Activated CD4-positive, alpha-beta T cell treated with anti-CD3 and anti-CD28 coated beads, Interleukin-2, amount 10 ng/mL, durations not matched to agents 7 days and 5 days (primary cell): ENCODE measurements at places on chromosomes 6 and 20. TPM values are rescaled to one million over a fixed set of nuclear protein-coding genes. Genes with fewer than 3 reads are reported as not detected.

DNA sequence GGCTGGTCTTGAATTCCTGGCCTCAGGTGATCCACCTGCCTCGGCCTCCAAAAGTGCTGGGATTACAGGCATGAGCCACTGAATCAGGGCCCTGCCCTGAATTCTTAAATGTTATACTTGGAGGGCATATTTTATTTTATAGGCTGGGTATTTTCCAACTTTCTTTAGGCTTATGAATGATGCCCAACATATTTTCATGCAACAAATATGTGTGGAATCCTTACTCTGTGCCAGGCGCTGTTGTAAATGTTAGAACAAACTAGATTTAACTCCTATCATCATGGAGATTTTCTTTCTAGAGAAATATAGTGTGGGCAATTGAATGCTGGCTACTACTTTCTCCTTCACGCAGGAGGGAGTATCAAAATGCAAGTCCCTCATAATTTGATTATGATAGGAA, 71.2 kb downstream of the SAMD5 start:
- no peak for DNase-seq

GRCh38 chr20:48238326-48238725, 453.0 kb upstream of the SULF2 start:
- no peak for DNase-seq

DNA sequence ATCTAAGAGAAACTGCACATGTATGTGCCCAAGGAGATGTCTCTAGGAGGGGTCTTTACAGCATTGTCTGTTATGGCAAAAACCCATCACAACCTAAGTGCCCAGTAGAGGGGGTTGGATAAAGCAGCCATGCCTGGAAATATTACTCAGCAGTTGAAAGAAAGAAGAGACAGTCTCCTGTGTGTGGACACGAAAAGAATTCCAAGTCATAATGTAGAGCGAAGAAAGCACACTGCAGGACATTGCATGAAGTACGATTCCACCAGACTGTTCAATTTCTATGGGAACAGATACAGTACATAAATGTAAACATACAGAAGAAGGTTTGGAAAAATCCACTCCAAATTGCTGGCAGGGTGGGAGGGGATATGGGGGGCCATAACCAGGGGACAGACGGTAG, 7.3 kb upstream of the TGM2 start:
- no peak for DNase-seq

- no peak for DNase-seq
These were observed 246.3 kb upstream of the RNF24 start for GRCh38 chr20:4261333-4262284.

- DNase-seq: no peak
These were observed 45.4 kb downstream of the TULP4 start for GRCh38 chr6:158357570-158358216.

- DNase-seq: no peak
These were observed 2.7 kb downstream of the FOXA2 start for GRCh38 chr20:22581437-22582385.

DNA sequence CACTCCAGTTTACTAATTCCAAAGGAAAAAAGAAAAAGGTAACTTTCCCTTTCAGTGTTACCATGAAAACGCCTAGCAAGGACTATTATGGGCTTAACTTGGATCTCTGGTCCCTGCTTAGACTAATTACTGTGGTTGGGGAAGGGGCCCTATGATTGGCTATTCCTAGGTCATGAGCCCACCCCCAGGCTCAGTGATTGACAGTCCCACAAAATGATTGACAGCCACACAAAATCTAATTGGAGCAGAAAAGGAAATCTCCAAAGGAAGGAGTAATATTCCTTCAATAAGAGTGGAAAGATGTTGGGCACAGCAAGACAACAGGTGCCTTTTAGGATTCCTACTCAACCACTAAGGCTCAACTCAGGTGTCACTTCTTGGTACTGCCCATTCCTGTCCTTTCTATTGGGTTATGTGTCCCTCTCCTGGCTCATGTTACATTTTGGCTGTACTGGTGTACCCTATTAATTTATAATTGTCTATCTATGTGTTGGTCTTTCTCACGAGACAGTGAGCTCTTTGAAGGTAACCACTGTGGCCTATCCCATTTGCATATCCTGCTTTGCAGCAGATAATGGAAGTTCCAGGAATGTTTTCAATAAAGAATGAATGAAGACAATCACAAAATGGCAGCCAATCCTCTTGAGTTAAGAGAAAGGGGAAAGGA, 5.5 kb upstream of the UTRN start:
- no peak for DNase-seq

TXLNB gene
- total RNA-seq: 0.35 TPM

TFAP2C gene
- total RNA-seq: not detected

PPARD gene
- total RNA-seq: 25.8 TPM

DEFB124 gene
- not detected for total RNA-seq
